NCI-H526 (cell line): ENCODE measurements at places on chromosomes 12 and 14.

DNA sequence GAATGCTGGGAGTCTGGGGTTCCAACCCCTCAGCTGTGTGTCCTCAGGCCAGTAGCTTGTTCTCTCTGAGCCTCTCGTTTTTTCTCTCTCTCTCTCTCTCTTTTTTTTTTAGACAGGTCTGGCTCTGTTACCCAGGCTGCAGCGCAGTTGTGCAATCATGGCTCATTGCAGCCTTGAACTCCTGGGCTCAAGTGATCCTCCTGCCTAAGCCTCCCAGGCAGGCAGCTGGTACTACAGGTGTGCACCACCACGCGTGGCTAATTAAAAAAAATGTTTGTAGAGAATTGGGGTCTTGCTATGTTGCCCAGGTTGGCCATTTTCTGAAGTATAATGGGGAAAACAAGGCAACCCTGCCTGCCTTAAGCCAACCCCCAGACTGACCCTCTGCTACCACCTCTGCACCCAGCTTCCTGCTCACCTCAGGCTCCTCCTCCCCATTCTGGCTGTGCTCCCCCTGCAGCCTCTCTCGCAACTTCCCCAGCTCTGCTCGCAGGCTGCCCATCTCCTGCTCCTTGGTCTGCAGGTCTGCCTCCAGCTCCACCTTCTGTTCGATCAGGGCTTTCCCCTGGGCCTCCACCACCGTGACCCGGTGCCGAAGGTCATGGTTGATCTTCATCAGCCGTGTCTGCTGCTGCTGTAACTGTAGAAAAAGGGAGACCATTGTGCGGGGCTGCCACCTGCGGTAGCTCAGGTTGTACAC is 35.2 kb downstream of the RILPL1 start:
- DNase-seq: no peak

- DNase-seq: no peak
These were observed 64.1 kb upstream of the EGLN3 start for GRCh38 chr14:34014936-34015335.

GRCh38 chr12:2334689-2335088 is 281.9 kb downstream of the CACNA1C start:
- DNase-seq: no peak

DNA sequence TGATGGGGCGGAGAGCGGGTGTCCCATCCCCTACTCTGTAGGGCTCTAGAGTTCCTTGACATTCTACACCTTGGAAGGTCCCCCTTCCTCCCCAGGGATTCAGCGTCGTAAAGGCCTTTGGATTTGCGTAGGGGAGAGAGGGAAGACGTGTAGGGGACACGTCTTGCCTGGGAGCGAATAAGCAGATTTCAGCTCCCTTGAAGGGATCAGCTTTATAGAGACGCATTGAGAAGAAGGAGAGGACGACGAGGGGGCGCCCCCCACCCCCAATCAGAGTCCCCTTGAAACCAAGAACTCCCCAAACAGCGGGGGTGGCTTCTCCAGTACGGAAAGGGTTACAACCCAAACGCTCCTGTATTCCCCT is 324 bp downstream of the CALCOCO1 start:
- DNase-seq: peak; percentile 31

- DNase-seq: peak; percentile 3
These were observed 187.1 kb downstream of the KICS2 start for GRCh38 chr12:64034901-64035576.

- DNase-seq: no peak
These were observed 53.4 kb downstream of the SPTB start for GRCh38 chr14:64826333-64826732.
